ENCODE measurements at places on chromosomes 12 and 14.

DNA sequence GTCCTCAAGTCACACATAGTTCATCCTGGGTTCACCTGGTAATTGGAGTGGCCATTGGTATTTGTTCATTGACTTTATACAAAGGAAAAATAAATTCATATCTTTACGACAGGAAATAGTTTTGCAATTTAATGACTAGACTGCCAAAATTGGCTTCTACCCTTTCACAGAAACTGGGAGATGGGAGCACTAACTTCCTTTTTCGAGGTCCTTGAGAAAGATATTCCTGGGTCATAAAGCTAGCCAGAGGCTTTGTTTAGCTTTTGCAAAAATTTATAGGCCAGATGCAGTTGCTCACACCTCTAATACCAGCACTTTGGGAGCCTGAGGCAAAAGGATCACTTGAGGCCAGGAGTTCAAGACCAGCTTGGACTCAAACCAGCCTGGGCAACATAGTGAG, 10.2 kb upstream of the OR11G2 start:
- DNase-seq: no peak

- no peak for DNase-seq
Measured at GRCh38 chr12:120598674-120599463, 17.7 kb upstream of the POP5 start.

DNA sequence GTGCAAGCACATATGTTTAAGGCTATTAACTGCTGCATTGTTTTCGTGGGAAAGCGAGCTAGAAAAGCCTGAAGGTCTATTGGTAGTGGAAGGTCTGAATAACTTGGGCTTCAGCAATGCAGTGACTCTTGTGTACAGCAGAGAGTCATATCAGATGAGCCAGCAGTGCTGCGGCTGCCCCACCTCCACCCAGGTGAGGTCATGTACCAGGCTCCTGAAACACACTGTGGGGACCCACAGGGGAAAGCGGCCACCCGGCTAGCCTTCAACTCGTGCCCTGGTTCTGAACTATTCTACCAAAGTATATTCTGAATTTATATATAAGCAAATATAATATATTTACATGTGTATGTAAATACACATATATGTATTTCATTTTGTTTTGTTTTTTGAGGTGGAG, 12.7 kb upstream of the RAN start:
- DNase-seq: no peak

GRCh38 chr14:23640524-23641141, 4.5 kb downstream of the DHRS2 start:
- no peak for DNase-seq

GRCh38 chr14:36518586-36519430, 1.2 kb downstream of the NKX2-1 start:
- no peak for DNase-seq

DNA sequence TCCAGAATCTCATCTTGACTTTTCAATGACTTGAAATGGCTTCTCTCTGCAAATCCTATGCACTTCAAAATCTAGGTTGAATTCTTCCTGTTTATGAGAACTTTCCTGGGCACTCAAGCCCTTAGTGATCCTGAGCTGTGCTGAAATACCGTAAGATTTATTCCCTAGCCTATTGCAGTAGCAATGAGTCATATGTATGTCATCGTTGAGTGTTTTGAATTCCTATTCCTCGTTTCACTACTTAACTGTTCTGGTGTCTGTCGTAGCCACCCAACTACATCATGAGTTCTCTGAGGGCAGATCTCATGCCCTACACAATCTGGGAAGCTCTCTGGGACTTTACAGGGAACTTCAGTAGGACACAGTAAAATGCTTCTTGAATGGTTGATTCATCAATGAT, 190.8 kb upstream of the TMEM132C start:
- no peak for DNase-seq

GRCh38 chr12:27335364-27336281, 3.0 kb downstream of the BMAL2 start:
- DNase-seq: no peak

DNA sequence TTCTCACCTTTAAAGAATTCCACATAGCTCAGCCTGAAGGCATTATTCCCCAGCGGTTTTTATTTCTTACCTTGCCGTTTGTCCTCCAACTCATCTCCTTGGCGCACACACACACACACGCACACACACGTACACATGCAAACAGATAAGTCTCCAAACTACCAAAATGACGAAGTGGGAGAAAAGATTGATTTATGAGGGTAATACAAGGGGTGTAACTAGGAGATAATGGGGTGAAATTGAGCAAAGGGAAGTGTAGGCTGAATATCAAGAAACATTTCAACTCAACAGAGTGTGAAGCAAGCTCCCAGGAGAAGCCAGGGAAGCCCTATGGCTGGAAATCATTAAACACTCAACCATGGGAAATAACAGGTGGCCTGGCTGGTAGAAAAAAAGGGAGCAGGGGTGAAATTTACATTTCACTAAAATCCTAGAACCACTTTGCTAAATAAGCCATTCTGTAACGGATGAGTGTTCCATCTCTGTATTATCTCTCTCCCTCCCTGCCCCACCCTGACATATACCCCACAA, 41.0 kb downstream of the GRIN2B start:
- DNase-seq: no peak

DNA sequence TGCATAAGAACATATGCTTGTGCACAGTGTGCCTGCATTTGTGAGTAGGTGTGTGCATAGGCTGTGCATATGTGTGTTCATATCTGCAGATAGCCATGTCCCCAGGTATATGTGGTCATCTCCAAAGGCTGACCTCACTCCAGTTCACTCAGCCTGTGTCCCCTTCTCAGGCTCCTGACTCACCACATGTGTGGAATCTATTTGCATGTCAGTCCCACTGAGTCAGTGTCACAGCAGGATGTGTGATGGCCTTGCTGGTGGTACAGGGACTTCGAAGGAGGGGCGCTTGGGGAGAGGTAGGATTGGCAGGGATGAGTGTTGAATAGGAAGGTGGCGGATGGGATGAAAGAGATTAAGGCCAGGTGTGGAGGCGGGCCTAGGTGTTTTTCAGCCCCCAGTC, 35.5 kb downstream of the KRT80 start:
- no peak for DNase-seq

- peak; percentile 71 for DNase-seq
Measured at GRCh38 chr12:57741844-57742738, 2.7 kb upstream of the TSPAN31 start.

DNA sequence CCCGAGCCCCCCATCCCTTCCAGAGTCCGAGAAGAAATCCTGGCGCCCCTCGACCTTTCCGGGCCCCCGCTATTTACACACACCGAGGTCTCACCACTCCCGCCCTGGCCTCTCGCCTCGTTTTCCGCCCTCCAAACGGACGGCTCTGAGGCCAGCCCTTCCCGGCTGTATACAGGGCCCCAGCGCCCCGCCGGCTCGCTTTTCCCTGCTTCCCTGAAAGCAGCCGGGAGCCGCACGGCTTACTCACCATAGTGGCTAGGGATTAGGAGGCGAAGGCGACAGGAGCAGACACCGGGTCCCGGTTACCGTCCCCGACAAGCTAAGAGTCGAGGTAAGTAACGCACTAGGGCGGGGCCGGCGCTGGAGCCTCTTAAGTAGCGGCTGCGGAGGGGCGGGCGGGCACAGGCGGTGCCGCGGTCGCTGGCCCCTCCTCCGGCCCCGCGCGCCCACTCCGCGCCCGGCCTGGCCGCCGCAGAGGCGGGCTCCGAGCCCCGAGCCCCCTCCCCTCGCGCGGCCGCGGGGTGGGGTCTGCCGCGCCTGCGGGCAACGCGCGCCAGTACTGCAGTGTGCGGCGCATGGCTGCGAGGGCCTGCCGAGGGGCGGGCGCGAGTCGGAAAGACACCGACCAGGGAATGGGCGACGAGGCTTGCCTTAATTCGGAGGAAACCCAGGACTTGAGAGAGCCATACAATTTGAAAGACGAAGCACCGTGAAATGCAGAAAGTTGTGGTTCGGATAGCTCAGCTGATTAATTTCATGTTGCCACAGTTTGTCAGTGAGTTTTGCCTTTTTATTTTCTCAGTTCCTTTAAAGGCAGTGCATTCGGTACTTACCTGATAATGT, at the start of gene TUBA1B:
Gene TUBA1B, minus strand, starts transcription at position 345 of the 843 bp plus-strand sequence. Its CDS starts 95 bp downstream, at position 250.
- peak; percentile 89 for DNase-seq

GRCh38 chr14:42174357-42174756, 567.7 kb downstream of the LRFN5 start:
- no peak for DNase-seq

GRCh38 chr12:13537623-13538022, 341.1 kb downstream of the EMP1 start:
- no peak for DNase-seq

DNA sequence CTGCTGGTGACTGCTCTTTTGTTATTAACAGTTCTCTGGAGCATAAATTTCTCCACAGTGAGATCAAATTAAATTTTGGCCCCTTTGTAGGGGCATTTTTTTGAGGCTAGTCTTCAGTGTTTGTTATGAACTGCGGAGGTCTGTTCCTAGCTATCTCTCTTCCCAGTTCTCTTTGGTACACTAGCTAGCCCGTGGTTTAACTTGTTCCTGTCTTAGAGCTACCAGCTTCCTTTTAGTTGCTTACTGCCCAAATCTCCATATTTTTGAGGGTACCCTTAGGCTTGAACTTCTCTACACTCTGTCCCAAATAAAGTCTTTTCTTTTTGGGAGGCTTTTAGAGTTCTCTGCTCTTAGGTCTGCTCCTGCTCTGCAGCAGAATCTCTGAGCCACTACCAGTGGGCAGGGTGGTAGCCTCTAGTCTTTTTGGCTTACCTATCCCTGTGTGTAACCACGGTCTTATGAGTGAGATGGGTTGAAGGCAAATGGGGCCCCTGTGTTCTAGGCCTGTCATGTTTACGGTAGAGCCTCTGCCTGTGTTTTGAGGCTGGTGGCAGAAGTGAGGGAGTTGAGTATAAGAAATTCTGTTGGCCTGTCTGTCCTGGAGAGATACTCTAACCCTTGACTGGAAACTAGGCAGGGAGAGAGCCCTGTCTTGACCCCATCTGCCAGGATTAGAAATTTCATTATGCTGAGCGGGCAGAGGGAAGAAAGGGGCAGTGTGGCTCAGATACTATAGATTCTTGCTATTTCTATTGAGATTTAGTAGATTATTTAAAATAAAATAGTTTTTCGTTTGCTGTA, 21.0 kb downstream of the CNOT2 start:
- no peak for DNase-seq

- DNase-seq: no peak
Measured at GRCh38 chr12:79657136-79657535, 33.6 kb downstream of the PAWR start.

DNA sequence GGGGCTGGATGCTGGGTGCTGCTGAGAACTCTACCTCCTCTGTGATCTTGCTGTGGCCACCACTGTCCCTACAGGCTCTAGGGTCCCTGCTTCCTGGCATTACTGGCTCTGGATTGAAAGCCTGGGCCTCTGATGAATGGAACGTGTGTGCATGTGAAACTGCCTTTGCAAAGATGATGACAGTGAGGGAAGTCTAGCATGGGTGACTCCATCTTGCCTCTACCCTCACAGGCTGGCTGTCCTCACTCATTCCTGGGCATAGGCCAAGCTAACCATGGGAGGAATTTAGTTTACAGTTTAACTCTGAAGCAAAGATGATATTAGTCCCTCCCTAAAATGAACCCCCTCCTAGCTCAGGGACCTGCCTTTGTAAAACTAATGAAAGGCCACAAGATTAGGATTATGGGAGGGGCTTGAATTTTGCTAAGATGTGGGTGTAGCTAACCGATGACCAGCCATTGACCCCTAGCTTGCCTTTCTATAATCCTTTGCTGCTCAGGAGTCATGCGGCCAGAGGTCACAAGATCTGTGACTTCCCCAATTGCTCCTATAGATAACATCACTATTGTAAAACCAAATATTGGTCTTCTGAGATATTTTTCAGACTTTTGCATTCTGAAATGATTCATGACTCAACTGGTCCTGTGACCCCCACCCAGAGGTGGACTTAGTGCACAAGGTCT, 2.2 kb upstream of the C1S start:
- DNase-seq: no peak

- no peak for DNase-seq
Measured at GRCh38 chr12:118311666-118312065, 61.0 kb downstream of the TAOK3 start.

DNA sequence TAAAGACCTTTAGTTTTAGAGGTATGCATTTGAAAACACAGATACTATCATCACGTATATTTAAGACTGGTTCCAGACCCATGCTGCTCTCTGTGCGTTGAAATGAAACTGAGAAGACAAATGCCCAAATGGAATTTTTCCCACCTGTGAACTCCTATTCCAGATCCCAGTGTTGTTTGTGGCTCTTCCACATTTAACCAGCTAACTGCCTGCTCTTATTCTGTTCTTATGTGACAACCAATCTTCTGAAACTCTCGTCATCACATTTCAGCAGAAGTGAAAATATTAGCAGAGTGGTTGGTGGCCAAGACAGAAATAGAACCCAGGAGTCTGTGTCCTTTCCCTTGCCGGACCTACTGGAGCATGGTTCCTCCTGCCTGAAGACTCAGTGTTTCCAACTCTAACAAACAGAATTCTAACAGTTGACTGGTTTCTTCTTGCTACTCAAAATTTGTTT, 460.2 kb downstream of the RAD51B start:
- no peak for DNase-seq

DNA sequence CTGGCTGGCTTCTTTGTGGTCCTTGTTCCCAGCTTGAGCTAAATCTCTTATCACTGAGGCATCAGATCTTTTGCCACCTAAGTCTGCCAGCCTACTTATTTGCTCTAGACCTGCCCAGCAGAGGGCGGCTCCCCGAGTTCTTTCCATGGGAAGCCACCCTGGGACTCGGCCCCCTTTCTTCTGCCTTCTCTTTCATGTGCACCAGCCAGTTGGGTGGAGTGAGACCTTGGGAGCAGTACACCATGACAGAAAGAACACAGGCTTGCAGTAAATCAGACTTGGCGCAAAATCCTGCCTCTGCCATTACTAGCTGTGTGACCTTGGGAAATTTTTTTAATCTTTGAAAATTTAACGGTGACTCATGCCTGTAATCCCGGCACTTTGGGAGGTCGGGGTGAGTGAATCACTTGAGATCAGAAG, 7.4 kb downstream of the SMAGP start:
- peak; percentile 16 for DNase-seq

DNA sequence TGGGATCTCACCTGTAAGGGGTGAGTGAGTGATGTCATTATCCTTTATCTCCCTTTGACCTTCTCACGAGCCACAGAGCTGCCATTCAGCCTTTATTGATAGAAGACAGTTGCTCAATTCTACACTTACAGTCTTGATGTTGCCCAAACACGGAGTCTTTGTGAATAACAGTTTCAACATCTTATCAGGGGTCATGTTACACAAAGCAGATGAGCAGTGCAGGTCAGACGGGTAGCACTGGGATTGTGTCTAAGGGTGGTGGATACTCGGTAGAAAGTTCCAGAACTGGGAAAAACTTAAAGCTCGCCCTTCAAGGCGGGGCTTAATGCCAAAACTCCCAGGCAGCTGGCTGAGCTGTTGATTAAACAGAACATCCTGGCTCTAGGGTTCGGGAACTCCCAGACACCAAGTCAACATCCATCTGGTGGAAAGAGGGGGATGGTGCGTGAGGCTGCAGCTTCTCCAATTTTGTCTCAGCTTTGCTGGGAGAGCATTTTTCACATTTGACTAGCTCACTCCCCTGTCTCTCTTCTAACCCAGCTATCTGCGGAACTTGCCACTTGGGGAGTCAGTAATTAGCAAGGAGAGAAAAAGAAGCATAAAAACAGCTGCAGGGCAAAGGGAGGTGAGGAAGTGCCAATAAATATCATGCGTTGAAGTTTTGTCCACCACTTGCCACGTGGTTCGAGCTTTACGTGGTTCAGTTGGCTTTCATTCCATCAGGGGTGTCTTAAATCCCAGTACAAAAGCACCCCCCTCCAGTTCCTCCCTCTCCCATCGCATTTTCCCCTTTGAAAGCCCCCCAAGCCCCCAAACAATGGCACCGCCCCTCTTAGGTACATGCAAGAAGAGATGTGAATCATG, 31.0 kb downstream of the FOXN4 start:
- no peak for DNase-seq

- DNase-seq: no peak
Measured at GRCh38 chr14:74920281-74920680, 2.8 kb downstream of the RPS6KL1 start.

GRCh38 chr12:56086096-56086495, 6.1 kb downstream of the ERBB3 start:
- no peak for DNase-seq

Measured in activated CD4-positive, alpha-beta T cell treated with anti-CD3 and anti-CD28 coated beads, Interleukin-2, amount 50 U/mL, for 1 hour (primary cell).